Muscle of back (tissue), 13 donors: ENCODE measurements at places on chromosomes 12 and 14.

GRCh38 chr12:39239490-39240486, 203.1 kb downstream of the KIF21A start:
- DNase-seq: no peak

DNA sequence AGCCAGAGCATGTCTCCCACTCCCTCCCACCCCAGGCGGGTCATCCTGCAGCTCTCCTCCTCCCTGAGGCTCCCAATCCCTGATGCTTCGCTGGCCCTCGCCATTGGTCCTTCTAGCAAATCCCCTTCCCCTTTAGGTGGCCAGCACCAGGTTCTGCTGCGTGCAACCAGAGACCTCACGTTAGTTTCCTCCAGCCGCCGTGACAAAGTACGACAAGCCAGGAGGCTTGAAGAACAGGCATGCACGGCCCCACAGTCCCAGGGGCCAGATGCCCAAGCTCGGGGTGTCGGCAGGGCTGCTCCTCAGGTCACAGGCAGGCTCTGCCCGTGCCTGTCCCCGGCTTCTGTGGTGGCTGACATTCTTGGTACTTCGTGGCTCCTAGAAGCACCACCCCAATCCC, 95.8 kb downstream of the RIMBP2 start:
- no peak for DNase-seq

DNA sequence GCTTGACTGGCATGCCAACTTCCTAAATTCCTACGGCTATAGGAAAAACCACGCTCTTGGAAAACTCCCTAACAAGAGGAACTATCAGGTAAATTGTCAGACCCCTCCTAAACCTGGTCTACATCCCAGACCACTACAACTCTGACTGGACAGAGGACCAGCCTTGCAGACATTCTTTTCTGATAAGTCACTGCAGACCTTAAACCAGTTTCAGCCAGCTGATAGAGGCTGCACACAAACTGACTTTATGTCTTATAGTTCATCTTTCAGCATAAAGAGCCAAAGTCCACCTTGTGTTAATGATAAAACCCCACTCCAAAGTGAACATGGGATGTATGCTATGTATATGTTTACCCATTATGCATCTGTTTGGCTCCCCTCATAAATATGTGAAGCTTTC, 166.6 kb downstream of the KTN1 start:
- no peak for DNase-seq

GRCh38 chr12:95277139-95277538, 59.5 kb downstream of the VEZT start:
- DNase-seq: peak; percentile 58

DNA sequence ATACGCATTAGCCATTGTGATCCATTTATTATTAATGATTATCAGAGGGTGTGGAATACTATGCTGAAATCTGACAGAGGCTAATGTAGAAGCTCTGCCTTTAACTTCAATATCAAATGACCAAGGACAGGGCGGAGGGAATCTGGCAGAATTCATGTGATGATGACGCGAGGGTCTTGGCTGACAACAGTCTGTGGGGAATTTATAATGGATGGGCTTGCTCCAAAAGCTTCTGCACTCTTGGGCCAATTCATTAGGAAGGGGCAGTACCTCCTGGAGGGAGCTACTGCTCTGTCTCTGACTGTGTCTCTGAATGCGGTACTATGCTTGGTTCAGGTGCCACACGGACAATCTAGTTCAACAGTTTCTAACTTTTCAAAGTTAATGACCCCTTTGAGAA, 46.2 kb downstream of the GALNT8 start:
- DNase-seq: peak; percentile 59

DNA sequence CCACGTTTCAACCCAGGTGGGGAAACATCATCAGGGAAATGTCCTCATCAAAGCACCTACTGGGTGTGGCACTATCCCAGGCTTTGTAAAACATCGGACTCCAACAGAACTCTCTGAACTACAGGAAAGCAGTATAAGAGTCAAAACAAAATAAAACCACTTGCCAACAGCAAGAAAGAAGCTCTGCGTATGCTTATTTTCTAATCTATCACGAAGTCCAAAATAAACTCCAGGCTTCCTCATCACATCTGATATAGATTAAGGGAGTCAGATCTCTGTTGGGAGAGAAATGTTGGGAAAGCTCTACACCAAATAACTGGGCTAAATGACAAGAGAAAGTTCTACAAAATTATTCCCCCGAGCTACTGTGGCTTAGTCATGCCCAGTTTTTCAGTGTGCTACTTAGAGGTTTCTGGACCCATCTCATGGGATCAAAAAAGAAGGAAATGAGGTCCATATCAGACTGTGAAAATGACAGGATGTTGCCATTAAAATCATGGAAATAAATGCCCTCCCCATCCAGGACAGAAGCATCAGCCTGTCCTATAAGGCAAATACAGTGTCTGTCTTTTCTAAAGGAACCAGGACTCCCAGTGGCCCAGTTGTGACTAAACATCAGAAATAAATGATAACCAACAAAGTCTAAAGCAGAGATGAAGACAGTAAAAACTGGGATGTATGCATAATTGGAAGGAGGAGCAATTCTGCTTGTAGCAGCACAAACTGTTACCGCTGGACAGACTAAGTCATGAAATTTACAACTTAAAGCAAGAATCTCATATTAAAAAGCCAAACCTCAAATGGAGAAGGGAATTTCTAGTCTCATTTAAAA, 149.5 kb downstream of the STXBP6 start:
- peak; percentile 79 for DNase-seq

GRCh38 chr14:34781242-34781641, 66.8 kb upstream of the CFL2 start:
- DNase-seq: peak; percentile 18

GRCh38 chr12:109679501-109680263, 33.9 kb upstream of the FAM222A start:
- DNase-seq: no peak

DNA sequence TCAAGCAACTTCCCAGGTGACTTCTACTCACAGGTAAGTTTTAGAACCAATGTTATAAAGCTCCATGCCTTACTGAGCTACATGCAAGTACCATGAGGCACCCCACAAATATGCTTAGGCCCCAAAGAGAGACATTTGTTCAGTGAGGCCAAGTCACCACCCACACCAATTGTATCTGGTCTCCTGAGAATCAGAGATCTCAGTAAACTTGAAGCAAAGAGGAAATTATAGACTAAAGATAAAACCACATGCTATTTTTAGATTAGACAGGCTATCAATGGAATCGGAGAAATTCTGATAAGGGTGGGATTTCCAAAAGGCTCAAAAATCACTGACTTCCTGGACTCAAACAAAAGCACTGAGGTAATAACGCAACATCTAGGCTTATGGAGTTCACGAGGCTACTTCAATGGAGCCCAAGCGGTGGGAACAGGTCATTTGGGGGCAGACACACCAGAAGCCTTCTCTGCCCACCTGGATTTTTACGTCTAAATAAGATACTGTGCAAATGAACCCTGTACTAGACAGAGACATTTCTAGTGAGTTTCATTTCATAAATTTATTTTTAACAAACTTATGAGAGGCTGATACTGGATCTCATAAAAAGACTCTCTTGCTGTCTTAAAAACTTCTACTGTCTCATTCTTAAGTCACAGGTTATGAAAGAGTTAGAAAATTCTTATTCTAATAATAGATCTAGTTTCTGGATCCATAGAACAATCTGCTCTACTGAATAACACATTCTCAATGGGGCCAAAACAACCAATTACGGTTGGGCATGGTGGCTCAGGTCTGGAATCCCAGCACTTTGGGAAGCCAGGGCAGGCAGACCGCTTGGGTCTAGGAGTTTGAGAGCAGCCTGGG, 7.7 kb downstream of the SLC15A4 start:
- DNase-seq: no peak

GRCh38 chr12:124795081-124795948, 68.3 kb downstream of the SCARB1 start:
- DNase-seq: no peak
